A375 (cell line): ENCODE measurements at places on chromosomes 16 and 17. TPM values are rescaled to one million over a fixed set of nuclear protein-coding genes. Genes with fewer than 3 reads are reported as not detected.

The PDILT gene
- not detected in 2 replicates for total RNA-seq

The CDH11 gene
- total RNA-seq, result 1.1 and 1.8 TPM in 2 replicates

The PARD6A gene
- 4.2 and 4.9 TPM in 2 replicates for total RNA-seq

The ZNF624 gene
- total RNA-seq, result 2.2 and 3.2 TPM in 2 replicates

The DLX3 gene
- total RNA-seq, result not detected in 2 replicates

The TNS4 gene
- total RNA-seq, result 0.08 and 0.27 TPM in 2 replicates

The UTP4 gene
- 36.6 and 51.4 TPM in 2 replicates for total RNA-seq

The GABARAPL2 gene
- total RNA-seq, result 25.5 and 35.7 TPM in 2 replicates

The CMTM2 gene
- total RNA-seq, result not detected in 2 replicates

The SOX8 gene
- total RNA-seq, result 0.87 and 1.3 TPM in 2 replicates

The G6PC1 gene
- not detected in 2 replicates for total RNA-seq
